CD4-positive, alpha-beta T cell treated with Interleukin-4 for 1 hour (primary cell): ENCODE measurements at places on chromosomes 11 and 22.

DNA sequence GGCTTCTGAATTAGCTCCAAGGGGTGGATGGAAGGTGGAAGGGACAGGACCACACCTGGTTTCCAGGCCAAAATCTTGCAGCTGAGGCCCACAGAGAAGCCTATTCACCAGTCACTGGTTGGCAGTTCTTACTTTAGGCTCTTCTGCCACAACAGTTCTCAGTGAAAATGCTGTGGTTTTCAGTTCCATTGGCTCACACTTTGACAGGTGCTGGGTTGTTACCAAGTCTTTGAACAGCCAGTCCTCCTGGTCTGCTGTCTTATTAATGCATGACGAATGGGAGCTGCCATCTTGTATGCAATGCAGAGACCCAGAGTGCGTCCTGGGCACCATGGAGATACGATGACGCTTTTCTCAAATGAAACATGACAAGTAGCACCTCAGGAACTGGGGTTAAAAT lies 232.0 kb upstream of the ZBED5 start:
- no peak for DNase-seq

GRCh38 chr11:79375818-79376550 lies 64.8 kb downstream of the TENM4 start:
- no peak for DNase-seq

DNA sequence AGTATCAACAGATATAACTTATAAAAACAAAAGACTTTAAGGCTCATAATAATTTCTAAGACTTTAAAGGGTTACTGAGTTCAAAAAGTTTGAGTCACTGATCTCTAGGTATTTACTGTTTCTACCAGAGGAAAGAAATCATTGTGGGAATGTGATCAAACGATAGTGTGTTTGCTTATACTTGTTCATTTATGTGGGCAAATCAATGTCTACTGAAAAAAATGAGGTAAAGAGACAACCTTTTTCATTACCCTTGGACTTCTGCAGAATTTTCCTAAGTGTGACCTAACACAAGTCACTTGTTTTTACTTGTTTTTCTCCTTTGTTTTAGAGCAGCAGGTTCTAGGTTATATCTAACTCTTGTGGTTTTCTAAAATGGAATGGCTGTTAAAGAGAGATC lies 65.4 kb downstream of the PRR5L start:
- no peak for DNase-seq

- DNase-seq = no peak
Measured at GRCh38 chr11:111976767-111977145, 39.6 kb downstream of the DIXDC1 start.

GRCh38 chr11:96008161-96008720 lies 84.3 kb upstream of the MTMR2 start:
- DNase-seq = no peak

- DNase-seq = no peak
Measured at GRCh38 chr22:19882446-19883381, 28.0 kb upstream of the GNB1L start.

DNA sequence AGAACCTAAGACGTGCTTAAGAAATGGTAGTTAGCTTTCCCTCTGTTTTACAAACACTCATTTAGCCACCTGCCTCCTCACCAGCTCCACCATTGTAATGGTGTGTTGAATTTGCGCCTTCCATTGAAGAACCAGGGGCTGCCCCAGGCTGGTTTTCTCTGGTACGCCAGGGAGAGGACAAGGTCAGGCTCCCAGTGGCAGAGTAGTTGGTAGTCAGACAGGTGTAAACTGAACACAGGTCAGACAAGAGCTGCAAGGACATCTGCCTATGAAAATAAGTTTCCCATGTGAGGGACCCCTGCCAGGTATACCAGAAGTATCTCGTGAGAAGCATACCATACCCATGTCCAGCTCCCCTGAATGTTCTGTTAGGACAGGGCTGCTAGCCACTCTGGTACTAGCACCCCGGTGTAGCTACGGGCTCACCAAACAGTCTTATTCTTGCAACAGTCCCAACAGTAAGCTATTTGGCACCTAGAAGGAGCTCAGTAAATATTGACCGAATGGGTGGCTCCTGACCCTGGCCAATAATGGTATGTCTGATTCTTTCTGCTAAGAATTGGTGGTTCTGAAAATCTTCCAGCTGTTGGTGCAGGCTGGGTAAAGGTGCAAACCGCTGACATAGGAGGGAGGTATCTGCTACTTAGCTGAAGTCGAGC lies 359.0 kb downstream of the LARGE1 start:
- DNase-seq = no peak

GRCh38 chr22:17876306-17876831 lies 102.1 kb upstream of the BID start:
- no peak for DNase-seq

GRCh38 chr22:38755155-38755910 lies 465 bp downstream of the SUN2 start:
- DNase-seq = peak; percentile 53

- DNase-seq = no peak
Measured at GRCh38 chr11:72141066-72141465, 5.5 kb downstream of the FOLR3 start.

DNA sequence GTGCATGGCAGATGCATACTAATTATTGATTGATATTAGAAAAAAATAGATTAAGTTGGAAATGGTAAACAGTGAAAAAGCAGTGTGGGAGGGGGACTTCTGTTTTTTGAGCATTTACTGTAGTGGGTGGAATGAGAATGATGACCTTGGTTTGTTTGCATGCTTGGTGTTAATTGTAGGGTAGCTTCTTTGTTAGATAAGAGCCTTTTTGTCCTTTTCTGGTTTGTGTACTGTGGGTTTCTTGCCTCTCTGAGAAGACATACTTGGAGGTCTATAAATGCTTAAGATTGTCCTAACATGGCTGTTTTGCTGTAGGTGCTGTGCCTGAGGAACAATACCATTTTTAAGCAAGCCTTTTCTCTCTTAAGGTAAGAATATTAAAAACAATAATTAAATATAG lies 17.0 kb downstream of the MRPL48 start:
- DNase-seq = no peak

GRCh38 chr11:67118181-67118766 lies 789 bp upstream of the KDM2A start:
- peak; percentile 64 for DNase-seq

DNA sequence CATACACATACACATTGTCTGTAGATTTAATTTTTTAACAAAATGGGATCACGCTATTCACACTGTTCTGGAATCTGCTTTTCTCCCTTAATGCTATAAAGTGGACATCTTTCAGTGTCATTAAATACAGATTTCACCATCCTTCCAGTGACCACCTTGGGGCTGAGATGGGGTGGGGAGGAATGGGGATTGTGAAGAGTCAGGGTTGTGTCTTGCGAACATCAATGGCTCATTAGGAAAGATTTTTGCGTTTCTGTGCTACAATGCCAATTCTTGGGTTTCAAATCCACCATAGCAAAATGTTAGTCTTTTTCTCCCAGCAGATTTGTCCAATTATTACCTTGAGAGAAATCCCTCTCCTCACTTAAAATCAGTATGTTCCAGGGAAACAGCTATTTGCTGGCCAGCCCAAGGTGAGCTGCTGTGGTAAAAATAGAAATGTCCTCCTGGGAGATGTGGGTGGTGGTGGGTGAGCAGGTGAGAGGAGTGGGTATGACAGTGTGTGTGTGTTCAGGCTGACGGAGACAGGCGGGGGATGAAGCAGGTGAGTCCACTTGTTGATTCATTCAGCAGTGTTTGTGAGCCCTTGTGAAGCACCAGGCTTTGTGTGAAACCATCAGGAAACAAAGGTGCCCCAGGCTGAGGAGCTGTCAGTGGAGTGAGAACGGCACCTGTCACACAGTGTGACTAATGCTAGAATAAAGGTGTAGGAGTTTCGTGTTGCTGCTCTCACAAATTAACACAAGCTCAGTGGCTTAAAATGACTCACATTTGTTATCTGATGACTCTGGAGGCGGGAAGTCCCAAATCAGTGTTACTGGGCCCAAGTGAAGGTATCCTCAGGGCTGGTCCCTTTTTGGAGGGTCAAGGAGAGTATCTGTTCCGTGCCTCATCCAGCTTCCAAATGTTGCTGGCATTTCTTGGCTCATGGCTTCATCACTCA lies 1.7 kb upstream of the CBX6 start:
- peak; percentile 58 for DNase-seq

DNA sequence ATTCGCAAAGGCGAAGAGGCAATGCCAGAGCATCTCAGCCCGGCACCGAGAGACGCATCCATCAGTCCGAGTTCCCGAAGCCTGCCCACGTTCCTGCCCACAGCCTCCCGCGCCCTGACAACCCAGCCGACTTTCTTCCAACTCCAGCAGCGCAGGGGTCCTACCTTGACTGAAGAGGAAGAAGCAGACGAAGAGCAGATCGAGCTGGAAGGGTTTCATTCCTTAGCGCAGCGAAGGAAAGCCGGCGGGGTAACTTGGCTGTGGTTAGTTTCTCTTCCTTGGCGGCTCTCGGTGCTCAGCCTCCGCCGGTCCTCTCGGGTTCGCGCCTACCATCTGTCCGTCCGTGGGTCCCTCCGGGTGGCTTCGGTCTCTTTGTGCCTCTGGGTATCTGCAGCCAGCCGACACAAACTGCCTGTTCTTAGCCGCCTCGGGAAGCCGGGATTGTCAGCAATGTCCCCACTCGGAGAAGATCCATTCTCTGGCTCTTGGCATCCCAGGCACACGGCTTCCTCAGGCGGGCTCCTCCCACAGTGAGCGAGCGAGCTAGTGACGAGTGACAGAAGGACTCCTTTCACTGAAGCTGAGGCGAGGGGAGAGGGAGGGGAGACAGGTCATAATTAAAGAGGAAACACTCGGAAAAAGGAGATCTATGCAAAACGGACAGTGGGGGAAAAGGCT lies at the start of gene KIRREL3:
TSS of gene KIRREL3 (minus strand) at position 480 of the 678 bp plus-strand sequence.
- DNase-seq = no peak

- DNase-seq = no peak
Measured at GRCh38 chr22:38273135-38273826, 471 bp upstream of the TMEM184B start.

GRCh38 chr22:29126670-29127395 lies 54.0 kb downstream of the KREMEN1 start:
- DNase-seq = no peak

GRCh38 chr22:42344361-42344905 lies 74.0 kb upstream of the TCF20 start:
- DNase-seq = no peak

- peak; percentile 77 for DNase-seq
Measured at GRCh38 chr22:26642465-26643417, 14.6 kb upstream of the MIAT start.
